Activated T-cell treated with anti-CD3 and anti-CD28 coated beads for 24 hours (primary cell): ENCODE measurements at places on chromosomes 6 and 20.

DNA sequence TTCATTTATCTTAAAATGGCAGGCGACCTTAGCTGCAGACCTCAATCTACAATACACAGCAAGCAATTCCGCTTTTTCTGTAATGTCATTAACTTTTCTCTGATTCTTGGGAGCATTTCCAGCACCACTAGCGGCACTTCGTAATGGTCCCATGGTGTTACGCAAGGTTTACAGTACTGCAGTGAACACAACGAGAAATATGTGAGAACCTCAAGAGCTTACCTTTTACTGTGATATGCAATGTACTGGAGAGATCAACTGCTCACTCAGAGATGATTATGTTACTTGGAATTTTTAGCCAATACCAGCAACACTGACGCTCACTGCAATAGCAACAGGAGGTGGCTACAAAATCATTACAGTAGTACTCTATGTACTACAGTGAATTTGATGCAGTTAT is 2.8 kb upstream of the CEP43 start:
- DNase-seq: no peak

GRCh38 chr6:86856379-86856778 is 80.9 kb upstream of the HTR1E start:
- DNase-seq: no peak

GRCh38 chr6:129679758-129680157 is 30.2 kb downstream of the ARHGAP18 start:
- DNase-seq: no peak

DNA sequence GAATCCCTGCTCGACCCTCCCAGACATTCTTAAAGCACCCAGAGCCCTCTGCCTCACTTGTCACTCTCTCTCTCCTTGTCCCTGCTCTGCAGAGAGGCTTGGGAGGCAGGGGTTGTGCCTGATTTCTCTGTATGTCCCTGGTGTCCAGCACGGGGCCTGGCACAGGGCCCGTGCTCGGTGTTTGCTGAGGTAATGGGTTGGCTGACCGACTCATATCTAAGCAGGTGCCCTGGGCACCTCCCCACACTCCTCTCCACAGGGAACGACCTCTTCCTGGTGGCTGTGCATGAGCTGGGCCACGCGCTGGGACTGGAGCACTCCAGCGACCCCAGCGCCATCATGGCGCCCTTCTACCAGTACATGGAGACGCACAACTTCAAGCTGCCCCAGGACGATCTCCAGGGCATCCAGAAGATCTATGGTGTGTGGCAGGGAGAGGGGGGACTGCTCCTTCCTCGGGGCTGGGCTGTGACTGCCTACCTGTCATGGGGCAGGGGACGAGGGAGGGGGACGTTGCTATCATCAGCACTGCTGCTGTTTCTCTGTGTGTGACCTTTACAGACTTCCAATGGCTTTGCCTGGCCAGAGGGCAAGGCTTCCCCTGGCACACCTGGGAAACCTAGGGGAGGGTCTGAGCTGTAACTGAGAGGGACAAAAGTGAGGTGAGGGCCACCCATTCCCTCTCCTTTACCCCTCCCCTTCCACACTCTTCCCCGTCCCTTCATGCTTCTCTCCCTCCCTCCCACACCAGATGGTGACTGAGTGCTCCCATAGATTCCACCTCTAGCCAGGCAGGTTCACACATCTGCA is 14.2 kb downstream of the MMP24OS start:
- DNase-seq: no peak

GRCh38 chr6:167214206-167214605 is 56.4 kb upstream of the GPR31 start:
- no peak for DNase-seq
